ENCODE measurements at places on chromosomes 12 and 14. TPM values are rescaled to one million over a fixed set of nuclear protein-coding genes. Genes with fewer than 3 reads are reported as not detected.
A peak's percentile ranks its signal among the peaks of the same experiment; 100 is the strongest.

DNA sequence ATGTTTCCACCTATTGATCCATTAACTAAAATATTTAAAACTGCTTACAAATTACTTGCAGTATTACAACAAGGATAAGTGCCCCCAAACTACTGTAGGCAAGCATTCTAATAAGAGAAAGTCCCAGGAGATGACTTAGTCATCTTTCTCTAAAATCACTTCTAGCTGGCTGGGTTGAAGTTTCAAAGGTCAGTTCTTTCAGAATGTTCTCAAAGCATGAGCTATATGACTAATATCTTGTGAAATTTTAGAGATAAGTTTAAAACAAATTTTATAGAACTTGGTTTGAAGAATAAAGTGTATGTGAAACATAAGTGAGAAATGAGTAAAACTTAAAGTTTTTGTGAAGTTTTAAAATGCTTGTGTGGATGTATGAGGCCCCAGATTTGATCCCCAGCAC, 24.3 kb upstream of the OR6J1 start:
- DNase-seq, result peak; percentile 60

GRCh38 chr12:89514751-89515150, 9.8 kb downstream of the GALNT4 start:
- no peak for DNase-seq

GRCh38 chr12:12273291-12273957, 6.6 kb upstream of the LRP6 start:
- no peak for DNase-seq

DNA sequence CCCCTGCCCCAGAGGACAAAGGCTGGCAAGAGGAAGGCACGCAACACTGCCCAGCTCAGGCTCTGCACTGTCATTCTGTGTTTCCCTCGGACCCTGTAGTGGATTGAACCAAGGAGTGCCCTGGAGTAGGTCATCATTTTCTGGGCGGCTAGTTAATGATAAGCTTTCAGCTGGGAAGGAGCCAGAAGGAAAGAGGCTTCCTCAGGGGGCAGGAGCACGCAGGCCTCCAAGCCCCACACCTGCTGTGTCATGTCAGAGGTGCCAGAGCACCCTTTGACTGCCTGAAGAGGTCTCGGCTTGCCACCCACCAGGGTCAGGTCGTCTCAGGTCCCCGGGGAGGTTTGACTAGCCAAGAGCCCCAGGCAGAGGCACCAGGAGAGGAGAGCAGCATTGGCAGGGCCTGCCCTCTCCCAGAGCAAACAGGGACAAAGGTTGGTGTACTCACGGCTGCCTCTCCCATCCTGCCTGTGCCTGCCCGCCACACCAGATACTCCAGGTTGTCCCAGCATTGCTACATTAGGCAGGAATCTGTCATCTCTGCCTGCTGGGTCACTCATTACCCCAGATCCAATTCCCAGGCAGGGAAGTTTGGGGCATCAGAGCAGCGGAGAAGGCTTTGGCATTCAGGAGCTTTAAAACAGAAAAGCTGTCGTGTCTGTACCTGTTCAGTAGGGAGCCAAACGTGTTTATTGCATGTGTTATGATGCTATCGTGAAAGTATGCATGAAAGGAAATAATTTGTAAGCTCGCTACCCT, 33.5 kb upstream of the ATP2A2 start:
- peak; percentile 95 for DNase-seq

GRCh38 chr14:65131301-65131701, 29.0 kb upstream of the MAX start:
- peak; percentile 91 for DNase-seq

DNA sequence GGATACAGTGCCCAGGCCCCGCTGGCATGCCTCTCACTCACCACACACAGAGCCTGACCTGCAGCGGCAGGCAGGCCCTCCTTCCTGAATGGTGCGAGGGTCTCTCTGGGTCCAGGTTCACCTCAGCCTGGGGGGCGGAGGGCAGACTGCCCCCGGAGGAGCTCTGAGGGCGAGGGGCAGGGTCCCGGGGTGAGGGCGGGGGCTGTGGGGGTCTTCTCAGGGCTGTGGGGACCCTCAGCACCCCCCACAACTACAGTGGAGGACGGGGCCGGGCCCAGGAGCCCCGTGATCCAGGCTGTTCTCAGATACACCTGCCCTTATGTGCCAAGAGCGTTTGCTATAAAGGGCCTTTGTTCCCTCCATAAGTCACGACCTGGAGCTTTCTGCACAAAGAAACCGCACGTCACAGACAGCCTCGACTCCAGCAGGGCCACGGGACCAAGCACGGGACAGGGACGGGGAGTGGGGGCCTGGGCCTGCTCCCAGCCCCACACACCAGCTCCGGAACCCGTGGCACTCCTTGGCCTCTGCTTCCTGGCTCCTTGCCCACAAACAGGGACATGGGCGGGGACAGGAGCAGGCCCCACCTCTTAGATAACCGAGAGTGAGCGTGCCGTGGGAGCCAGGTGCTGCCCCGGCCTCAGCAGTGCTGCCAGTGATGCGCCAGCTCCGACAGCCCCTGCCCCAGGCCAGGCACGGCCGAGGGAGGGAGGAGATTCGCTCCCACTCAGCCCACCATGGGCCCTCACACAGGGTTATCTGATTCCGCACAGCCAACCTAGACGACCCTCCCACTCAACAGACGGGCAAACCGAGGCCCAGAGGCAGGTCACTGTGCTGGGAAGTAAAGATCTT, 101.9 kb downstream of the RFLNA start:
- peak; percentile 96 for DNase-seq

DNA sequence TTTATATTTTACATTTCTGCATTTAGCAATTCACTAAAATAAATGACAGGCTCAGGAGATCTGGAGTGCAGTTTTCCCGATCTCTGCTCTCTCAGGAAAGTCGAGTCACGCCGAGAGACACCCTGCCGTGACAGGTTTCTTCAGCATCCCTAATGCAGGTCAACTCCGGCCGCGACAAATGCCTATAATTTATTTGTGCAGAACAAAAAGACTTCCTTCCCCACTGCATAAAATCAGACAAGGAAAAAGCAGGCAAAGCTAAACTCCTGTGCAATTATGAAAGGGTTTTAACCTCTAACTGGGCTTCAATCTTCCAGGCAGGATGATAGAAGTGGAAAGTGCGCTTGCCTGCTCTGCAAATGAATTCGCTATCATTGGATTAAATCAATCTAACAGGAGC, 28.1 kb downstream of the SPRING1 start:
- no peak for DNase-seq

GRCh38 chr12:114480337-114481199, 74.6 kb upstream of the TBX5 start:
- no peak for DNase-seq

DNA sequence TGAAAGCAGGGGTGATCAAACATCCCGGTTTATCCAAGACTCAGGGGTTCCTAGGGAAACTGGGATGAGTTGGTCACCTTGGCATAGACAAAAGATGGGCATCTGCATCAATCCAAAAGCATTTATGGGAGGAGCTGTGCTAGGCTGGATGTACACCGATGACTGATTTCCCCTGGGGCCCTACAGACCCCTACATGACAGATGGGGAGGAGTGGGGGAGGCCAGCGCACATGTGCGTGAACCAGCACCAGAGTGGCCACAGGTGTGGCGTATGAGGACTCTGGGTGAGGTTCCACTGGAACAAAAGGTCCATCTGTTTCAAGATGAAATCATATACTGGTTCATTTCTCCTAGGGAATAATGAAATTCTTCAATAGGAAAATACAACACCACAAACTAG, 210.4 kb downstream of the ITPR2 start:
- DNase-seq, result no peak

DNA sequence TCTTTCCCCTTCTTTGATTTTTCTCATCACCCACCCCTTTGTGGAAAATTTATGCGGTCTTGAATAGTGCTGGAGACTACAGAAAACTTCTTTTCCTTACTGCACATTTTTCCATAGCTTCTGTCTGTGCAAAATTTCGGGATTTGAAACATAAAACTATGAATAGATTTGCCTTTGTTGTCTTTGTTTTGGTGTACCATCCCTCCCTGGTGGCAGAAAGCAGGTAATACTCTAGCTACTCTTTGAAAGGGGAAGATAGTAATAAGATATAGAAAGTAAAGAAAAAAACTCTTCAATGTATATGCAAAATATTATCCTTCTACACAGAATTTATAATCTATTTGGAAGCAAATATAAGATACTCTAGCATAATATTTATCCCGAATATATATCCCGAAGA, 79.1 kb upstream of the LMO3 start:
- no peak for DNase-seq

DNA sequence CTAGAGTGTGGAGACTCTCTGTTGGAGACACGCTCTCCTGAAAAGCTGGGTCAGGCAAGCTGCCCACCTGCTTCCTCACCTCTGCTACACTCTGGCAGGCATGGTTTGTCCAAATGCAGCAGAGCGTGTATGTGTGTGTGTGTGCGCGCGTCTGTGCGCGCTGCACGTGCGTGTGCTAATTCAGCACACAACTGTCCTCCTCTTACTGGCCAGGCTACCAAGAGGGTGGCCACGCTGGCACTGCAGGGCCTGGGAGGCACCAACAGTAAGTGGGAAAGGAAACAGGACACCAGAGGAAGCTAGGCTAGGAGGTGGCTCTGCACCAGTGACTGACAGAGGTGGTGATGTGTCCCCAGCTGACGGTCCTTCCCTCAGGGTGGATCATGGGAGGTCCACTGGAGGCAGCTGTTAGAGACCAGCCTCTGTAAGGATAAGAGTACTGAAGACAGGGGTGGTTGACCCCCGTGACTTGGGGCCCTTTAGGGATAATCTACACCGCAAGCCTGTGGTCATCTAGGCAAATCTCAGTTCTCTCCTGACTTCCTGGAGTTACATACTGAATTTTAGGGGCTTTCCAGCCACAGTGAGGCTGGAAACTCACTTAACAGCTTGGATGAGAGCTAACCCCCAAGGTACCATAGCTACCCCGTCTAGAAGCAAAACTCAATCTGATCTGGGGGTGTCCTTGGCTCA, 15.6 kb upstream of the TFCP2 start:
- no peak for DNase-seq

GRCh38 chr12:15688838-15689625, 100.2 kb downstream of the EPS8 start:
- DNase-seq, result peak; percentile 36

DNA sequence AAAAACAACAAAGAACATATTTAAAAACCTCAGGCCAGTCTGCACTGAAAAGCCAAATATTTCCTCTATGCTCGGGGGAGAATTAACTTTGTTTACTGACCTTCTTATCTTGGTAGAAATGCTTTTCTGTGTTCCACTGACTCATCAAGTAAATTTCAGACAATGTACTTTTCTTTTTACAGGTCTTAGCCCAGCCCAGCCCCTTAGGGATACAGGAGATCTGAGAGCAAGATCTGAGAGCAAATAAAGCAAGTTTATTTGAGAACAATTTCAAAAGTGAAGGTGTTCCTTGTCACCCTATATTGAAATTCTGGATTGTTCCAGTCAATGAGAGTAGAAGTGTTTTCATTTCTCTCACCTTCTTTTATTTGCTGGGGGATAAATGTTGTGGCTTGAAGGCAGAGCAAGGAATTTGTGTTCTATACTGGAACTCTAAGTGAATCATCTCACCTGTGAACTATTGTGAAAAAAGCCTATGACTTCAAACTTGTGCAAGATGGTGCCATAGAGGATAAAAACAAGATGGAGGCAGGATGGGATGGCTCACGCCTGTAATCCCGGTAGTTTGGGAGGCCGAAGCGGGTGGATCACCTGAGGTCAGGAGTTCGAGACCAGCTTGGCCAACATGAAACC, 7.9 kb upstream of the GPRC5A start:
- no peak for DNase-seq

DNA sequence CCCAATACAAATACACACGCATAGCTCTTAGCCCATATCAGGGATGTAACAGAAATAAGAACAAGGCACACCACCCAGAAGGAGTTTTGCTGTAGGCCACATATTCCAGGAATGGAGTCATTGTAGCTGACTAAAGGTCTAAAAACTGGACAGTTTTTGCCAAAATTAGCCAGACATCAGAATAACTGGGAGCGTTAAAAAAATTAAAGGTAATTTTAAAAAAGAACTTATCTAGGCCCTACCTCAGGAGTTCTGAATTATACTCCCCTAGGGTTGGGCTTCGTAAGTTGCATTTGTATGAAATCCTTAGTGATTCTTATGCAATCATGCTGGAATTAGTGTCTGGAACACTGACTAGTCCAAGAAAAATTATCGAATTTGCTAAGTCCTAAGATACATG, 987.7 kb downstream of the GALC start:
- DNase-seq, result no peak

GRCh38 chr12:38813923-38814322, 91.5 kb downstream of the CPNE8 start:
- DNase-seq, result no peak

DNA sequence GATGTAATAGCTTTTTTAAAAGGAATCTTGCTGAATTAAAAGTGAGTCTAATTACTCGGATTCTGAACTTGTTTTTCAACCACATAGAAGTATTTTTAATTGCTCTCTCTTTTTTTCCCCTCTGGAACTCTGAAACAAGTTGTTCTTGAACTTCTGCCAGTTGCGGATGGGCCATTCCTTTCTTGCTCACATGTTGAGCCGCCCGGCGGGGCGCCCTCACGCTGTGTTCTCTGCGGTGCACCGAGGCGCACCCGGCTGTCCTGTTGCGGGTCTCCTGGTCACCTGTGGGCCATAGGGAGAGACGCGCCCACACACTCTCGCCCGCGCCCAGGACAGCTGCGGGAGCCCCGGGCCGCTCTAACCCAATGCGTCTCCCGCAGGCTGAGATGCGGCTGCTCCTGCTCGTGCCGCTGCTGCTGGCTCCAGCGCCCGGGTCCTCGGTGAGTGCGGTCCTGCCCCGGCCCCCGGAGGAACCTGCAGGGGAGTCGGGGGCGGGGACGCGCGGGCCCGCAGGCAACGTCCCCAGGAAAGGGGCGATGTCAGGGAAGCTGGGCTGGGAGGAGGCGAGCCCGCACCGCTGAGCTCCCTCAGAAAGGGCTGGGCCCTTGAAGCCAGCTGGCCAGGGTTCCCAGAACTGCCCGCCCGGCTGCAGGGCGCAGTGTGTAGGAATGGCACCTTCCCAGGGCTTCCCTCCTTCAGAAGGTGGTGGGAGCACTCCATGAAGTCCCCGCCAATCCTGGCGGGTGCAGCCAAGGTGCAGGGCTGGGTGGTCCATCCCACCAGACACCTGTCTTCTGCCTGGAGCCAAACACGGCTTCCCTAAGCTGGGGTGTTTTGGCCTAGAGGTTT, 2.3 kb downstream of the PAPLN start:
- no peak for DNase-seq

GRCh38 chr12:77231501-77231918, 166.1 kb upstream of the E2F7 start:
- DNase-seq, result peak; percentile 15

The INHBE gene
- polyA plus RNA-seq, result 0.21 TPM

The ESPL1 gene
- 36.7 TPM for polyA plus RNA-seq

The KRT83 gene
- polyA plus RNA-seq, result not detected

The RASSF9 gene
- polyA plus RNA-seq, result 0.45 TPM

The SRRM4 gene
- 0.15 TPM for polyA plus RNA-seq

The TAS2R20 gene
- not detected for polyA plus RNA-seq

The SLC16A7 gene
- 2.7 TPM for polyA plus RNA-seq

The ACVRL1 gene
- polyA plus RNA-seq, result 4.6 TPM

The KRT1 gene
- 0.50 TPM for polyA plus RNA-seq

The ENDOU gene
- polyA plus RNA-seq, result not detected

The CHST11 gene
- 3.0 TPM for polyA plus RNA-seq
